ENCODE measurements at places on chromosomes 7 and 10.

GRCh38 chr7:138746073-138746472 lies 44.9 kb upstream of the SVOPL start:
- no peak for DNase-seq

- no peak for DNase-seq
Observed at GRCh38 chr10:43125274-43125845, 12.9 kb upstream of the CSGALNACT2 start.

DNA sequence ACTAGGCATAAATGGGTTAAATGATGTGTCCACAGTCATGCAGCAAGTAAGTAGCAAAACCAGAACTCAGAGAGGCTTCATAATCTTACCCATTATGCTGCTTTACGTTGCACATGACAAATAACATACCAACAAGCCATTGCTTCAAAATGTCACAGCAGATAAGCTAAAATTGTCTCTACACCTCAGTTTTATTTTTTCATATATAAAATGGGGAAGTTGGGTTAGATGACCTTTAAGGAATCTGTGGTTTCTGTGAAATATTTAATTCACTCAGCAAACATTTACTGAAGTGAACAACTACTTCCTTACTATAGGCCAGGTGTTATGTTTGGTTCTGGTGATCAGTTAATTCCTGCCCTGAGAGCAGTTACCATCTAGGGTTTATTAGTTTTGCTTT lies 2.2 kb upstream of the ASCC1 start:
- no peak for DNase-seq

- no peak for DNase-seq
Observed at GRCh38 chr7:114084472-114085312, 165.9 kb upstream of the PPP1R3A start.

DNA sequence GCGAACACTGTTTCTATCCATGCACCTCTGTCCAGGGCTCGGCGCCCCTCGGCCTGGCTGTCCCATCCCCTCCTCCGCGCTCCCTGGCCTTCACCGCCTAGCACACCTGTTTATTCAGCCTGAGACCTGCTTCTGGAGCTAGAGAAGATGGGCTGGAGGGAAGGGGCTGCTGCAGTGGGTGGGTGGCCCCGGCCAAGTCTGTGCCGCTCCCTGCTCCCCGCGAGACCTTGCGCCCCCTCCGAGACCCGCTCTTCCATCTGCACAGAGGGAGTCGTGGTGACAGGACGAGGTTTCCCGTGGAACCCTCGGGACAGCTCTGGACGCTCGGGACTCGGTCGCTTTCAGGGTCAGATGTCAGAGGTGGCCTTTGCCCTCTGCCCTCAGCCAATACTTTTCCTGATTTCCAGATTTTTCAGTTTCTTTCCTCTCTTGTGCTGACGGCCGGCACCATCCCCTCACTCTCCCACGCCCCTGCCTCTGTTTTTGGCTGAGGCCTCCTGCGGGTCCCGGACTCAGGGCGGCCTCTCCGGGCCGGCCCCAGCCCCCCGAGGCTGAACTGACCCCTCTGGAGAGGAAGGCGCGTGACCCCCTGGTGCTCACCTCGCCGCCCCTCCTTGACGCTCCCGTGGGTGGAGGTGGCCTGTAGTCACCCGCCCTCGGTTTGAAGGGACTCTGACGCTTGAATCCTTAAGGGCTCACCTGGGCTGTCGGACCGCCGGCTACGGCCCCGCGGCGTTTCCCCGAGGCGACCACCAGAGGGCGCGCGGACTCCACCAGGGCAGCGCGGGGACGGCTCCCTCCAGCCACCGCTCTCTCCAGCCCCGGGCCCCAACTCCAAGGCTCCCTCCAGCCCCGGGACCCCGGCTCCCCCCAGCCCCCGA lies 15.6 kb downstream of the SHH start:
- peak; percentile 56 for DNase-seq

DNA sequence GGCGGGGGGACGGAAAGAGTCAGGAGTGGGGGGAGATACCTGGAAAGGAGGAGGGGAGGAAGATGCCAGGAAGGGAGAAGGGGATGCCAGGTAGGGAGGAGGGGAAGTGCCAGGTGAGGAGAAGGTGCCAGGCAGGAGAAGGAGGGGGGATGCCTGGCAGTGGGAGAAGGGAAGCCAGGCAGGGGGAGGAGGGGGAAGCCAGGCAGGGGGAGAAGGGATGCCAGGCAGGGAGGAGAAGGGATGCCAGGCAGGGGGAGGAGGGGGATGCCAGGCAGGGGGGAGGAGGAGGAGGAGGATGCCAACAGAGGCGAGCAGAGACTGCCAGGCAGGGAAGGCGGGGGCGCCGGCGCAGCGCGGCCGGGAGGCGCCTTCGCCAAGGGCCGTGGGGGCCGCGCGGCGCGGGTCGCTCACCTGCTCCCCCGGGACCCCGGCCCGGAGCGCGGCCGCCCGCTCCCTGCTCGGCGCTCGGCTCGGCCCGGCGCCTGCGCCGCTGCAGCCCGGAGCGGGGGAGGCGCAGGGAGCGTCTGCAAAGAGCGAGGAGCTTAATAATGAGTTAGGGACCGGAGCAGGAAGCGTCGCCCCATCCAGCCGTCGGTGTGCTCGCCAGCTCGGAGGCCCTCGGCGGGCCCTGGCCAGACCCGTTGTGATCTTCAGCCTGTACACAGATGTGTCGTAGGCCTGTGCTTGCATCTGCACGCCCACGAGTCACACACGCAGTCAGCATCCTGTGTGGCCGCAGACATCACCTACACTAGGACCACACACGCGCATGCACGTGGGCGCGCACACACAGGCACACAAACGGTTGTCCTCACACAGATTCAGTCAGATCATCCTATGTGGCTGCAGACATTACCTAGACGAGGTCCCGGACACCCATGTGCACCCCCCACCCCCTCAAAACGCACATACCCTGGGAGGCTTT lies 28.4 kb upstream of the SMARCD3 start:
- DNase-seq: peak; percentile 35

- no peak for DNase-seq
Observed at GRCh38 chr7:75756991-75757676, 14.9 kb downstream of the CCL26 start.

- DNase-seq: no peak
Observed at GRCh38 chr10:58300676-58301075, 31.7 kb downstream of the CISD1 start.

DNA sequence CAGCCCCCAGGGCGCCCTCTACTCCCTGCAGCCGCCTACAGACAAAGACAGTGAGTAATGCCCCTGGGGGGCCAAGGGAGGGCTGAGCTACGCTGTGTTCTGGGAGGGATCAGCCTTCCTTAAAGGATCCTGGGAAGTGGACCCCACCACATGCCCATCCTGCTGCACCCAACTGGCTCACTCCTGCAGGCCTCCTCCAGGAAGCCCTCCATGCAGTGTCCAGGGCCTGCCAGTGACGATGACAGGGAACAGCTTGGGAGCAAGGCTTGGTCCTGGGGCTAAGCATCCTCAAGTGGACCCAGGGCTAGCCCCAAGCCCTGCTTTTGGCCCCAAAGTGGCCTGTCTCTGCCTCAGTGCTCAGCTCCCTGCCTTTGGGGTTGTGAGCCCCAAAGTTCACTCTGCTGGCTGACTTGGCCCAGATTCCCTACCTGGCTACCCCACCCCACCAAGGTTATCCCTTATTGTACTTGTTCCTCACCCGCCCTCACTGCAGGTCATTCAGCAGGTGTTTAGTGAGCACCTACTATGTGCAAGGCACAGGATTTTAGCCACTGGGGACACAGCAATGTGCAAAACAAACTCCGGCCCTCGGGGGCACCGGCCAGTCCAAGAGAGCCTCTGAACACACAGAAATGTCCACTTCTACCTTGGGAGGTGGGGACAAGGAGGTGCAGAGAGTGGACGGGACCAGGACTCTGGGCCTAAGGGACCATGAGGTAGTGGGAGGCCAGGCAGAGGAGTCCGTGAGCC lies 83.5 kb downstream of the MYL10 start:
- no peak for DNase-seq

DNA sequence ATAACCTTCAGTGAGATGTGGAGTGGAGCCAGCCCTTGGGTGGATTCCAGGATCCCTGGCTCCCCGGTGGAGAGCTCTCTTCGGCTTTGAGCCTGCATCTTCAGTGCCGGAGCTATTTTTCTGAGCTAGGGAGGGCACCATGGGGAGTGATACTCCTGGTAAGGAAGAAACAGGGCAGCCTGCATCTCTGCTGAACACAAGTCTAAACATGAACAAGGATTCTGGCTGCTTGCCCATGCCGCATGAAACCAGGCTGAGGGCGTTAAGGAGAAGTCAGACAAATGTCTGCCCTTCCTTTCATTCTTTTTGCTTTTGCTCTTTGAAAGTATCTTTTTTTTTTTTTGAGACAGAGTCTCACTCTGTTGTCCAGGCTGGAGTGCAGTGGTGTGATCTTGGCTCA lies 60.4 kb downstream of the EVX1 start:
- no peak for DNase-seq

GRCh38 chr10:102545997-102546396 lies 42.2 kb downstream of the SUFU start:
- DNase-seq: no peak

GRCh38 chr7:139509535-139509934 lies 13.9 kb upstream of the CLEC2L start:
- DNase-seq: no peak

DNA sequence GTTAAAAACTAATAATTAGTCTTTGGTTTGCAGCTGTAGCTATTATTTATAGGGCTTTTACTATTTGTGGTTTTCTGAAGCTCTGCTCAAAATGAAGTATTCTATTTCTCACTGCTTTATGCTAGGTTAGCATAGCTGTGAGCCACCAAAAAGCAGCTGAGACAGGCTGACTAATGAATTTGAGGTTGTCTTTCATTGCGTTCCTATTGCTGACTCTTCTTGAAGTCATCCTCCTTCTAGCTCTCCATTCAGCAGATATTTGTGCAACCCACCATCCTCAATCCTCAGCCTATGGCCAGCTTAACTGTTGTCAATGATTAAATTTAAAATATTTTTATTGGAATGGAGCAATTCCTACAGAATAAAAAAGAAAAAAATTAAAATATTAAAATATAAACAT lies 2.1 kb upstream of the RALA start:
- no peak for DNase-seq

- peak; percentile 93 for DNase-seq
Observed at GRCh38 chr10:58267713-58268453, at the start of gene IPMK. IPMK (minus strand) TSS chr10:58267894; CDS start chr10:58267611, 283 bp downstream.

GRCh38 chr7:22090107-22090506 lies 144.4 kb upstream of the CDCA7L start:
- DNase-seq: no peak

GRCh38 chr10:29285624-29286051 lies 3.2 kb upstream of the LYZL1 start:
- no peak for DNase-seq

DNA sequence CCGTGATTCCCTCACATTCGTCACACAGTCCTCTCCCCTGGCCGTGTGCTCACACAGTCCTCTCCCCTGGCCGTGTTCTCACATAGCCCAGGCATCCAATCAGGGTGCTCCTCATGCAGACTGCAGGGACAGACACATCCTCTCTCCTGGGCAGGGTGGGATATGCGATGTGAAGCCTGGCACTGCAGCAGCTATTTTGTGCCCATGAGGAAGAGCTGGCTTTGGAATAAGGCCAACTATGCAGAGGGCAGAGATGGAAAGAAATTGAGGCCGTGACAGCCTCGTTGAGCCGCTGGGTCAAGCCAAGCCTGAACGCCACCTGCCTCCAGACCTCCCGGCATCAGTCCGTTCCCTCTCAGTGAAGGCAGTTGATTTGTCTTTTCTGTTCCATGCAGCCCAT lies 35.8 kb downstream of the FOXL3 start:
- no peak for DNase-seq

- DNase-seq: no peak
Observed at GRCh38 chr10:1373287-1373686, 317.1 kb downstream of the WDR37 start.

- DNase-seq: no peak
Observed at GRCh38 chr10:119478111-119478802, 64.3 kb downstream of the RGS10 start.

DNA sequence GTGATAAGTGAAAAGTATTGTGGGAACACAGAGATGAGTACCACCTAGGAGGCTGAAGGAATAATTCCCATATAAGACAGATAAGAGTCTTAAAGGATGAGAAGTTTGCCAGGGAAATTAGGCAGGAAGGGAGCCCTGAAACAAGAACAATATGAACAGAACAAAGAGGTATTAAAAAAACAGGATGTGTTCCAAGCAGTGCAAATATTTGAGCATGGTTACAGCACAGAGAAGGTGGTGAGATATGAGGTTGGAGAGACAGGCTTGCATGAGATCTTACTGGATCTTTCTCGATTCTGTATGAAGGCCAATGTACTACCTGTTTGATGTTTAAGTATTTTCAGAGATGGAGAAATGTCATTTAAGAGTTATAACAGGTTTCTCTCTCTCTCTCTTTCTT lies 20.3 kb downstream of the TAC1 start:
- DNase-seq: no peak

- no peak for DNase-seq
Observed at GRCh38 chr10:28365840-28366239, 63.0 kb upstream of the MPP7 start.

DNA sequence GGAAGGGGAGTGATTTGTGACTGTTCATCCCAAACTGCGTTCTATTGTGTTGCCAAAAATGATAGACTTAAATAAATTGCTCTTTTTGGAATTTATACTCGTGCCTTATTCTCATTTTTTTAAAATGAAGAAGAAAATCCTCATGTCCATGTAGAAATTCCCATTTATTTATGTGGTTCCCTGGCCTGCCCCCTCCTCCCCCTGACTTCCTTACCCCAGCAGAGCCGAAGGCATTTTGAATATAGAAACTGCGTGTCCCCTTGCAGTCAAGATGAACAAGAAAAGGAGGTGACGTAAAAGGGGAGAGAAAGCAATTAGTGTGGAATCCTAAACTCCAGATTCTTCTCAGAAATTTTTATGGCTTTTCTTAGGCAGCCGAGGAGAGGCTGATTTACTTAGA lies 126.1 kb downstream of the FAM204A start:
- no peak for DNase-seq

DNA sequence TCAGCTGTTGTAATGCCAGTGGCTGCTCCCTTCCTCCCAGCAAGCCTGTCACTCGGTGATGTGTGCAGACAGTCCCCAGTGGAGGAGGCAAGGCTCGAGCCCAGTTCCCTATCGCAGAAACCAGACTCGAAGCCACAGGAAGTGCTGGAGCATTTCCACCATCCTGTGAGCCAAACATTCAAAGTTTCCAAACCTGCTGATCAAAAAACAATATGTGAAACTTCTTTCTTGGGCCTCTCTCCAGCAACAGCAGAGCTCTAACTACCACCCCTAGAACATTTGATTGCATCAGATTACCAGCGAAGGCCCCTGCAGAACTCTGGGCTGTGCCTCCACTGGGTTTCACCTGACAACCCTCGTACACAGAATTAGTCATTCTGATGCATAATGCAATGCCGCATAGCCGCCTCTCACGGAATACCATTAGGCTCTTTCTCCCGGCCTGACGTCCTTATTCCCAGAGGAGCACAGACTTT lies 94.0 kb downstream of the ELMO1 start:
- DNase-seq: peak; percentile 47

DNA sequence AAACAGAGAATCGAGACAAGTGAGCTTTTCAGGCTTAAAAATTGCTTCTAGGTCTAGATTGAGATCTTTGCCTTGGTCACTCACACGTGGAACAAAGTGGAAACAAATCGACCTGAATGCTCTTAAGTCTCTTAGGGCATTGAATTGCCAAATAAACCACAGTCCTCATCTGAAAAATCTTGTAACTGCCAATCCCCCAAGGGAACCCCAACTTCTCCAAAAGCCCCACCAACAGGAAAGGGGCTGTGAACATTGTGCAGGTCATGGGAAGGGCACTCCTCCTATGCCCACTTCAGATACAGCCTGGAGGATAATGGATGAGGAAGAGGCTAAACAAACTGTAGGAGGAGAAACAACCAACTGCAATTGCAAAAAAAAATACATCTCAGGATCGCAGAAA lies 91.3 kb downstream of the DGKI start:
- DNase-seq: no peak

GRCh38 chr7:158979023-158979529 lies 122.7 kb downstream of the DYNC2I1 start:
- DNase-seq: no peak

GRCh38 chr7:126718419-126718818 lies 534.3 kb downstream of the GRM8 start:
- DNase-seq: no peak
